Activated CD4-positive, alpha-beta memory T cell treated with anti-CD3 and anti-CD28 coated beads, Interleukin-2, amount 10 ng/mL, durations not matched to agents 7 days and 5 days (primary cell): ENCODE measurements at places on chromosomes 13 and 19. TPM values are rescaled to one million over a fixed set of nuclear protein-coding genes. Genes with fewer than 3 reads are reported as not detected.

DNA sequence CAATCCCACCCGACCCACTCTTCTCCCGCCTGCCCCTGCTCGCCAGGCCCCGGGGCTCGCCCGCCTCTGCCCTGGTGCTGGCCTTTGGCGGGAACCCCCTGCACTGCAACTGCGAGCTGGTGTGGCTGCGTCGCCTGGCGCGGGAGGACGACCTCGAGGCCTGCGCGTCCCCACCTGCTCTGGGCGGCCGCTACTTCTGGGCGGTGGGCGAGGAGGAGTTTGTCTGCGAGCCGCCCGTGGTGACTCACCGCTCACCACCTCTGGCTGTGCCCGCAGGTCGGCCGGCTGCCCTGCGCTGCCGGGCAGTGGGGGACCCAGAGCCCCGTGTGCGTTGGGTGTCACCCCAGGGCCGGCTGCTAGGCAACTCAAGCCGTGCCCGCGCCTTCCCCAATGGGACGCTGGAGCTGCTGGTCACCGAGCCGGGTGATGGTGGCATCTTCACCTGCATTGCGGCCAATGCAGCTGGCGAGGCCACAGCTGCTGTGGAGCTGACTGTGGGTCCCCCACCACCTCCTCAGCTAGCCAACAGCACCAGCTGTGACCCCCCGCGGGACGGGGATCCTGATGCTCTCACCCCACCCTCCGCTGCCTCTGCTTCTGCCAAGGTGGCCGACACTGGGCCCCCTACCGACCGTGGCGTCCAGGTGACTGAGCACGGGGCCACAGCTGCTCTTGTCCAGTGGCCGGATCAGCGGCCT is 4.1 kb downstream of the LRFN3 start:
- no peak for DNase-seq
- no peaks in the 10 kb centered on the region for H3K27me3 ChIP-seq
- H3K4me1 ChIP-seq = peaks cover 38% of the 10 kb centered on the region
- no peak overlapping the region for H3K27ac ChIP-seq
- no peak overlapping the region for H3K4me3 ChIP-seq

GRCh38 chr19:51135986-51136762 is 5.9 kb upstream of the SIGLEC7 start:
- no peak overlapping the region for H3K4me3 ChIP-seq
- H3K36me3 ChIP-seq = no peaks in the 10 kb centered on the region
- peaks cover 29% of the 10 kb centered on the region for H3K27me3 ChIP-seq
- no peak overlapping the region for H3K27ac ChIP-seq

The EFNB2 gene
- total RNA-seq = 0.13 TPM

DNA sequence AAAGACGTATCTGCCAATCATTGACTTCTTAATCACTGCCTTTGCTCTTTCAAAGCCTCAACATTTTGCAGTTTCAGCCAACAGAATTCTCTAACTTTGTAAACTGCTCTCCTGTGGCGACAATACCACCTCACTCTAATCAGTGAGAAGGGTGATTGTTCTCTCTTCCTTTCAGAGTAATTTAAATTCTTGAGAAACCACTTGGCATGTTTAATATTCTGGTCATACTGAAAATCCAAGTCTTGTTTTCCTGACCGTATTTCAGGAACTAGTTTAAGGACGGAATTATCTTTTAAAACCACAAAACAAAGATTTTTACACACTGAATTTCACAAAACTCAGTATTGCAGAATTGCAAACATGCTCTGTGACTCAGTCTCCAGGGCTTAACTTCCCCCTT is 5.2 kb upstream of the CDC16 start:
- no peak overlapping the region for H3K27ac ChIP-seq
- no peaks in the 10 kb centered on the region for H3K36me3 ChIP-seq
- no peak overlapping the region for H3K4me3 ChIP-seq
- no peak for DNase-seq

The TPTE2 gene
- 0.30 TPM for total RNA-seq

The B3GNT8 gene
- 5.4 TPM for total RNA-seq

The ZFP14 gene
- total RNA-seq = 5.1 TPM

- DNase-seq = no peak
- no peaks in the 10 kb centered on the region for H3K27me3 ChIP-seq
- peaks cover 35% of the 10 kb centered on the region for H3K4me1 ChIP-seq
- peaks cover 33% of the 10 kb centered on the region for H3K36me3 ChIP-seq
- no peak overlapping the region for H3K4me3 ChIP-seq
- no peak overlapping the region for H3K27ac ChIP-seq
Measured at GRCh38 chr19:5635427-5635826, 12.5 kb downstream of the SAFB start.

DNA sequence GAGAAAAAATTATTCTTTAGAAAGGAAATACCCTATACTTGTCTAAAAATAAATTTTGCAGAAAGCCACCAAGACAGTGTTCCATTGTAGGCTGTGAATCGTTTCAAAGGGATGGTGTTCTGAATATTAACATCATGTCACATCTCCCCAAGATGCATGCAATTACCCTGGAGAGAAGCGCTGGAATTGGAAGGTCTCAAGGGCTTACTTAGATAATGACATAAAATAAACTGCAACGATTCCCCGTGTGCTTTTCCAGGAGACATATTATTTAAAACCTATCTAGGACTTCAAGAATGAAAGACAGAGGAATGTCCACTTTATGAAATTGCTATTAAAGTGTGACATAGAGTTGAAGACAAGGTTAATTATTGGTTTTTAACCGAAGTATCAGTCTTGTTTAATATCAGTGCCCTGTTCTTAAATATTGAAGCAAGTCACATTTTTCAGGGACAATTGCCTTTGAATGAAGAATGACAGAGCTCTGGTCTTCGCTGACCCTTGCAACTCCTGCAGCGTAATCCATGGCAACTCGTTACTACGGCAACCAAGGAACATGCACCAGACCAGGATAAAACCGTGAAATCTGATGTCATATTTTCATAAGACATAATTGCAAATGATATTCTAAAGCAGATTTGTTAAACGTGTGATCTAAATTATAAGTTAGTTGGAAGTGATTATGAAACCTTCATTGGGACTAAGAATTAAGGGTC is 91.7 kb downstream of the EFNB2 start:
- H3K36me3 ChIP-seq = no peaks in the 10 kb centered on the region
- H3K4me1 ChIP-seq = no peaks in the 10 kb centered on the region
- no peak for DNase-seq

- no peak for DNase-seq
- no peaks in the 10 kb centered on the region for H3K27me3 ChIP-seq
- H3K36me3 ChIP-seq = peaks cover 70% of the 10 kb centered on the region
- H3K4me3 ChIP-seq = peak overlapping the region; percentile 15
- peak overlapping the region; percentile 82 for H3K27ac ChIP-seq
Measured at GRCh38 chr13:99075268-99076191, 97.7 kb upstream of the DOCK9 start.

The DACH1 gene
- total RNA-seq = not detected

DNA sequence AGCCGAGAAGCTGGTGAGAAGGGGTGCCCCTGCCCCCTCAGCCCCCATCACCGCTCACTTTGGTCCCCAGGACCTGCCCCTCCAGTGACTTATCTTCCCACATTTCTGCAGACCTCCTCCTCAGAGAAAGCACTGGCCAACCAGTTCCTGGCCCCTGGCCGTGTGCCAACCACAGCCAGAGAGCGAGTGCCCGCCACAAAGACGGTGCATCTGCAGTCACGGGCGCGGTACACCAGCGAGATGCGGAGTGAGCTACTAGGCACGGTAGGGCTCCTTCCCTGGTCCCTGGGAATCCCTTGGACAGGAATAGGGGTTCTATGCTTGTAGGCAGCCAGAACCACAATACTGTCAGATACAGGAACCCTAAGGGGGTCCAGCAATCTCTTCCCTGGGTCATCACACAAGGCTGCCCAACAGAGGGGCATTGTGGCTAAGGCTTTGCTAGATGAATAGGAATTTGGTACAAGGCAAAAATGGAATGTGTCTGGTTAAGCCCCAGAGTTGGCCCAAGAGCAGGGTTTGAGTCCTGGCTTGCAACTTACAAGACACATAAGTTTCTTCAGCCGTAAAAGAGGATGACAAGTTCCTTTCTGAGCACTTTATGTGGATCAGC is 1.0 kb downstream of the USE1 start:
- peaks cover 25% of the 10 kb centered on the region for H3K4me1 ChIP-seq
- peak overlapping the region; percentile 96 for H3K27ac ChIP-seq
- no peak for DNase-seq
- peaks cover 39% of the 10 kb centered on the region for H3K36me3 ChIP-seq
- peak overlapping the region; percentile 77 for H3K4me3 ChIP-seq
- no peaks in the 10 kb centered on the region for H3K27me3 ChIP-seq

The SYNE4 gene
- total RNA-seq = 1.6 TPM
